Amniotic stem cell (primary cell): ENCODE measurements at places on chromosomes 5 and 9.

GRCh38 chr9:133439337-133439736 is 17.2 kb downstream of the ADAMTS13 start:
- DNase-seq = no peak

DNA sequence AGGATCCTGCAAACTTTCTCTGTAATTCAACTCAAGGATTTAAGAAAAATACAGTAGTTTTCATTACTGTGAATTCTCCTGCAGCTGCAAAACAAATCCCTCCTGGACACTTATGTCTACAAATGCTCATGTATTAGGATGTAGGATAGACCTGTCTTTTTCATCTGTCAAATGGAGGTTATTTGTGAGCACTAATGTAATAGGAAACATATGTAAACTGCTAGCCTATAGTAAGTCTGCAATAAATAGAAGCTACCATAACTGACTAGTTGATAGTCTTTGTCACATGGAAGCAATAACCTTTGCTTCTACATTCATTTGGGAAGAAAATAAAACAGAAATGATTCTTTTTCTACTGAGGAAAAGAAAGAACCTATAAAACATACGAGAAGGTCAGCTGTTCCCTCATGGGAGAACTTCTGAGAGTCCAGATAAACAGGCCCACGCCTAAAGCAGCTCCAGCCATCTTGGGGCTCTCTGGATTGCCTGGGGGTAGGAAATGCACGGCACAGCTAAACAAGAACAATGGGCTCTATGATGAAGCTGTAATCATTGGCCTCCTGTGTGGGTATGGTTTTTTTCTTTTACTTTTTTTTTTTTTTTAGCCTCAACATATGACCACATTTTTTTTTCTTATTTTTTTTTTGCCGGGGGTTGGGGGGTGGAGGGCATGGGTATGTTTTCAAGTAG is 6.2 kb downstream of the KCNV2 start:
- DNase-seq = no peak

GRCh38 chr5:80191991-80192398 is 63.9 kb downstream of the SERINC5 start:
- no peak for DNase-seq

- no peak for DNase-seq
These were observed 179.0 kb upstream of the MOCS2 start for GRCh38 chr5:53288511-53288910.

DNA sequence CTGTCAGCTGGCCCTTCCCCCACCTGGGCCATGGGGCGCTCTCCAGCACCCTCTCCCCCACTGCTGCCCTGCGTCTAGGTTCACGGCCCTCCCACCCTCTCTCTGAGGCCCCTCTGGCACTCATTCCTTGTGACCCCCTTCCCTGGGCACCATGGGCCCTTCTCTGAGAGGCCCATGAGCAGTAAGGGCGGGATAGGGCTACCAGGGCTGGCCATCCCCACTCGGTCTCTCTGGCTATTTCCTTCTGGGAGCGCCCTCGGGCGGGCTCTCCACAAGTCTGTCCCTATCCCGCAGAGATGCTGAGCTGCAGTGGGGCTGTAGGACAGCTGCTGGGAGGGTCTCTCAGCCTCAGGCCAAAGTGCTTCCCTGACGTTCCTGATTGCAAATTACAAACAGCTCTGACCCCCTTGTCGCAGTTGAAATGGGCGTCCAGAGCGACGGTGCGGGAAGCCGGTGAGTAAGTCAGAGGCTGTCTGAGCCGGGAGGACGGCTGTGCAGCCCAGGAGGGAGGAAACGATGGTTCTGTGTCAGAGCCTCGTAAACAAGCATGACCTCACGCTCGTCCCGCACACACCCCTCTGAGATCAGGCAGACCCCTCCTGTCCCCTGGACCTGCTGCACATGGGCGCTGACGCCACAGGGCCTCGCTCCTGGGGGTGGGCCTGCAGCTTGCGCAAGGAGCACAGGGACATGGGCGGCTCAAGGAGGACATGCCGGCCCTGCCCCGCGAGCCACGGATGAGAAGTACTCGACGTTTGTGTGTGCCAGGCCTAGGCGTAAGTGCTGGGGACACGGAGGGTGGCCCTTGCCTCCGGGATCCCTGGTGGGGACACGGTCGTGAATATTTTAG is 36.3 kb upstream of the GFPT2 start:
- no peak for DNase-seq

DNA sequence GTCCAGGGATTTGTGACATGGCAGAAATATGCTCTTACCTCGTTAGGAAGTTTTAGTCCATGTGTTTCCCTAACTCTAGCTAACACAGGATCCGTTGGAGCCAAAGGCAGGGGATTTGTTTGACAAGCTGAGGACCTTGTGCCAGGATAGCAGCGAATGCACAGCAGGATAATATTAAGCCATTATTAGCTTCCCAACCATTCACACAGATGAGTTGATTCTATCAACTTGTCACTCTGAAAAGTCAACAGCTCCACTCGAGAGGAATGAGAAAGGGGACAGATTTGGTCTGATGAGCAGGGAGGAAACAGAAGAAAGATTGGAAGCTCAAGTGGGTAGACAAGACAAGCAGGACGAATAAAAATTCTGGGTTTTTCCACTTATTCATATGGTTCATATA is 106.2 kb downstream of the FSTL4 start:
- no peak for DNase-seq

DNA sequence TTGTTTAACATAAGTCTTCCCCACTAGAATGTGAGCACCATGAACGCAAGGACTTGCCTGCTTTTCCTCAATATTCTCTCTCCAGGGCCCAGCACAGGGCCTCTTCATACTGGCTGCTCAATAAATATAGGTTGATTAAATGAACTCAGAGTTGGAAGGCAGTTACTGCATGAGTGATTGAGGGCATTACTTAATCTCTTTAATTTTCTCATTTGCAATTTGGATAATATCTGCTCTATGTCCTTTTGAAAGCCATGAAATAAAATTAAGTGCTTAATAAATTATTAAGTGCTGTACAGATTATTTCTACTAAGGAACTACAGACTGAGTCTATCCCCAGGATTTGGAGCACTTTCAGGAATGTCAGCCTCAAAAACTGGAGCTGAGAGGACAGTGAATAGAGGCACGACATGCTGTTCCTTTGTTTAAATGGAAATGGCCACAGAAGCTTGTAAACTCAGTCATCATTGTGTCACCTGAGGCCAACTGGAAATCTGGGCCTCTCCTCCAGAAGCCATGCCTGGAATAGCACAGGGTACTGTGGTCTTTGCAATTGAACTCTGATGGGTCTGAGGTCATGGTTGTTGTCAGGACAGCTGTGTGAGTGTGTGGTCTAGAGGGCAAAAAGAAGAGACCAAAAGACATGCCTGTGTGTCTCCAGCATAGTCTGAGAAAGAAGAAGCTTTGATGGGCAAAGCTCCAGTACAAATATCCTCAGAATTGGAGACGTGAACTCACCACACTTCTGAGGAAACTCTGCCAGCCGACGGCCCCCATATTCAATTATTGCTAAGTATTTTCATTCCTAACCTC is 86.1 kb downstream of the SH3TC2 start:
- no peak for DNase-seq

GRCh38 chr5:80631278-80632259 is 22.9 kb upstream of the MSH3 start:
- no peak for DNase-seq

DNA sequence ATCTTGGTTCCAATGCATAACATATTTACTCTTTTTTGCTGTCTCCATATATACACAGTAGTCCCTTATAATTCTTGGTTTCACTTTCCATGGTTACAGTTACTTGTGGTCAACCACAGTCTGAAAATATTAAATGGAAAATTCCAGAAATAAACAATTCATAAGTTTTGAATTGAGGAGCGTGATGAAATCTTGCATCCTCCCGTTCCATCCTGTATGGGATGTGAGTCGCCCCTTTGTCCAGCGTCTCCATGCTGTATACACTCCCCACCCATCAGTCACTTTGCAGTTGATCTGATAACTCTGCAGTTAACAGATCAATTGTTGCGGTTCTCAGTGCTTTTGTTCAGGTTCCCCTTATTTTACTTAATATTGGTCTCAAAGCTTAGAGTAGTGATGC is 11.5 kb upstream of the FAF2 start:
- no peak for DNase-seq

GRCh38 chr5:120096413-120096812 is 367.7 kb upstream of the PRR16 start:
- DNase-seq = no peak

DNA sequence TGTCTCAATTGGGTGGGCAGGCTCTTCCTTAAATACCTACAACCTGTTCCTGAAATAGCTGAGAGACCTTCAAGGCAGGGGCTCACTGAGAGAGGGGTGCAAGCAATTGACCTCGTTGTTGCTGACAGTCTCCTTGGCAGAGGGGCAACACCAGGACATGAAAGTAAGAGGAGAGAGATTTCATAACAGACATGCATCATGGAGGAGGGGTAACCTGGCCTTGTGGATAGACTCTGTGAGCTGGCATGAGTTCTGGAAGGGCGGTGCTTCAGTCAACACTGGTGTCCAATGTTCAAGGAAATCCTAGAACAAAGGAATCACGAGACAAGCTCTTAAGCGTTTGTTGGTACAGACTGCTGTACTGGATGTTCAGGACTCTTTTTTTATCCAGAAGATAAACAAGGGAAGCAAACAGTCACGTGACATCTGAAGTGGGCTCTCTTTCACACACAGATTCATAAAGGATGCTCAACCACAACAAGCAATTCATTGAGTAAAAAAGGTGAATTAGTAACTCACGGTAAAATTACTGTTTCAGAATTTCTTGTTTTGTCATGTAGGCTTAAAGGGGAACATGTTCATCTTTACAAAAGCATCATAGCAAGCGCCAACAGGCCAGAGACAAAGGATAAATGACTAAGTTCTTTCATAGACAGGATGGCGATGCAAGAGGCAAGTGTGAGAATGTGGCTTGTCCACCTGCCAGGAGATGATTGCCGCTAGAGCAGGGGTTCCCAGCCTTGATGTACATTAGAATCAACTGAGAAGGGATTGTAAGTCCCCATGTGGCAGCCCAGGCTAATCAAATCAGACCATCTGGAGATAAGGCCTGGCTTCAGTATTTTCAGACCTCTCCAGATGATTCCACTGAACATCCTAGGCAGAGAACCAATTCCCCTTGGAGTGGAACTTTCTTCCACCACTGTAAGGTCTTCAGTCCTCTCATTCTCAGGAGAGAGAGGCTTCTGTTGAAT is 20.7 kb downstream of the ANKRA2 start:
- DNase-seq = no peak

- no peak for DNase-seq
These were observed 19.4 kb downstream of the ENHO start for GRCh38 chr9:34503406-34503805.

- DNase-seq = no peak
These were observed 18.1 kb downstream of the LIX1 start for GRCh38 chr5:97124335-97124734.

GRCh38 chr5:159978358-159978757 is 30.6 kb upstream of the TTC1 start:
- DNase-seq = no peak

DNA sequence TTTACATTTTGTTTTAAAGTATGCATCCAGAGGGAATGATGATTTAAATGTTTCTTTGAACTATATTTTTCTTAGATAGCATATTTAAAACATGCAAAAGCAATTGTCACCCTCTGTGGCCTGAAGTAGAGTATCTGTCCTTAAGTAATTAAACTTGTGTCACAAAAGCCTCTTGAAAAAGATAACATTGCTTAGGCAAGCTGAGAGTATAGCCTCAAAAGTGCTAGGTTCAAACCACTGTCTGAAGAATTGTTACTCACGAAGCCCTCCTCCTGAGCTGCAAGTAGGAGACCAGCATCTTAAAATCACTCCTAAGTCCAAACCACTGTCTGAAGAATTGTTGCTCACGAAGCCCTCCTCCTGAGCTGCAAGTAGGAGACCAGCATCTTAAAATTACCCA is 378.0 kb upstream of the PRR16 start:
- no peak for DNase-seq

DNA sequence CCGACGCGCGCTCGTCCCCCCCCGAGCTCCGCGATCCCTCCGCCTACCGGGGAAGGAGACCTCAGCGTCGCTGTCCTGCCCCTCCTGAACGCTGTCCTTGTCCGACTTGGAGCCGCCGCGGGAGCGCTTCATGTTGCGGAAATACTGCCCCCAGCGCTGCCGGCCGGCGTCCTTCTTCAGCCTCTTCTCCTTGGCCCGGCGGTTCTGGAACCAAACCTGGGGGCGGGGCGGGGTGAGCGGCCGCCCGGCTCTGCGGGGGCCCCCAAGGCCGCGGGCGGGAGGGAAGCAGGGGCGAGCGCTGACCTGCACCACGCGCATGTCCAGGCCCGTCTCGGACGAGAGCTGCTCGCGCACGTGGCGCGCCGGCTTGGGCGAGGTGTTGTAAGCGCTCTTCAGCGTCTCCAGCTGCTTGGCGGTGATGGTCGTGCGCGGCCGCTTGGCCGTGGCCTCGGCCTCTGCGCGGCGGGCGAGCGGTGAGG is 6.3 kb downstream of the LHX3 start:
- DNase-seq = no peak

DNA sequence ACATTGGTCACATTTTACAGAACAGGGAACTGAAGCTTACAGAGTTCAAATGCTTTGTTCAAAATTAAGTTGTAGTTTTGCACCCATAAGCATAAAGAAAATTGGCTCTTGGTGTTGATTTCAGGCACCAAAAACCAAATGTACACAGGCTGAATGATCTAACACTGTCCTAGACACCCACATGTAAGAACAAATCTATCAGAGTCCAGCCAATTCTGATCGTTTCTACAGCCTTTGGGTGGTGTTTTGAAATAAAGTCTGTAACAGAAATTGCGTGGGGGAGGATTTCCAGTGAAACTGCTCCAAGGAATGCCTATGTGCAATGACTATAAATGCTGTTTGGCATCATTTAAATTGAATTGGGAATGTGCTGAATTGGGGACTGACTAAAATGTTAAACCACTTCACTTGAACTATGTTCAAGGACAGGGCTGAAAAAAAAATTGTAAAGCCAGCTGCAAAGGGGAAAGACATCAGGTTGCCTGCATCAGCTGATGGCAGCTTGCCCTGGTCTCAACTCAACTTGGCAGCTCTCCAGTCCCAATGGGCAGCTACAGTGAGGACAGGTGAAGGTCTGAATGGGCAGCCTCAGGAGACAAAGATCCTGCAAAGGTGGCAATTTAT is 92.2 kb upstream of the TRPC7 start:
- DNase-seq = no peak

DNA sequence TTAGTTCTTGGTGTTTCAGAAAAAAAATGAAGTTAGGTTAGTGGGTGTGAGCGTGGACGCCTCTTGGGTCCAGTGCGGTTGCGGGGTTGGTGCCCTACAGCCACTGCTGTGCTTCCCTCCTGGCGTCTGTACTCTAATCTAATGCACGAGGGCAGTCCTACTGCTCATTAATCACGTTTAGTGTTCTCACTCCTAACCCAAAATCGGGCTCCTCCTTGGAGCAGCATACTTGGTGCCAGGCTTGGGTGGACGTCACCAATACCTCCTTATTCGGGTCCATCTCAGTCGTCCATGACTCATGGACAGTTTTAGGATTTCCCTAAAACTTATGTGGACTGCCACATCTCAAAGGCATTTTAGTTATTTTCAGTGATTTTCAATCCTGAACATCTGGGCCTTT is 41.6 kb downstream of the TRIO start:
- no peak for DNase-seq

- peak; percentile 30 for DNase-seq
These were observed at the start of gene NPR3 for GRCh38 chr5:32710550-32711361. TSS of gene NPR3 (plus strand) at chr5:32711321. CDS start at chr5:32711777, 456 bp downstream.

- DNase-seq = no peak
These were observed 97.9 kb downstream of the DAPK1 start for GRCh38 chr9:87595610-87596009.
